ENCODE measurements at places on chromosomes 3 and 15.

DNA sequence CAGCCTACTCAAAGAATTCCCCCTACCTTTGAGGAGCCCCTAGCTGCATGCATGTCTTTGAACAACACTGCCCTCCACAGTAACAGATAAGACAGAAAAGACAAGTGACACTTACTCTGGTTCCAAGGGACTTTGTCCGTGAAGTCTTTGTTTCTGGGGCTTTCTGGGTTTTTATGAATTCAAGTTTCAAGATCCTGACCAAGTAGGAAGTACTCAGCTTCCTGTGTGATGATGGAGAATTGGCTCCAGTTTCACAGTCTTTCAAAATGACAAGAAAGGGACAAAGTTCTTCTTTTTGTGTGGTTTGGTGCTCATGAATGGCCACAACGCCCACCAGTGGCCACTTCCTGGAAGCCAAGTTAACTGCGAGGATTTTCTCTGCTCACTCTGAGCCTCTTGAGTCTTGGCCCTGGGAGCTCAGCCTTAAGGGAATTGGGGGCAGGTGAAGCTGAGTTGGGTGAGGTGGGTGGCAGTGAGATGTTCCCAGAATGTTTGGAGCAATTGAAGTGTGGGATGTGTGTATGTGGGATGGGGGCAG lies at the start of gene CCR1:
Gene CCR1, minus strand, starts transcription at position 147 of the 538 bp plus-strand sequence. CDS start 4,000 bp downstream, outside the sequence.
- no peaks in the 10 kb centered on the region for H3K36me3 ChIP-seq
- ATAC-seq, result peak; percentile 26
- peak within 1 kb of the TSS; percentile 14 for H3K4me3 ChIP-seq
- H3K27me3 ChIP-seq, result no peaks in the 10 kb centered on the region
- peak within 1 kb of the TSS; percentile 51 for H3K27ac ChIP-seq
- H3K4me1 ChIP-seq, result no peaks in the 10 kb centered on the region

- no peak overlapping the region for H3K4me3 ChIP-seq
- no peaks in the 10 kb centered on the region for H3K27me3 ChIP-seq
- H3K36me3 ChIP-seq, result no peaks in the 10 kb centered on the region
- H3K27ac ChIP-seq, result no peak overlapping the region
- no peaks in the 10 kb centered on the region for H3K4me1 ChIP-seq
- ATAC-seq, result no peak
Observed at GRCh38 chr3:60307562-60308199, 943.6 kb downstream of the FHIT start.

DNA sequence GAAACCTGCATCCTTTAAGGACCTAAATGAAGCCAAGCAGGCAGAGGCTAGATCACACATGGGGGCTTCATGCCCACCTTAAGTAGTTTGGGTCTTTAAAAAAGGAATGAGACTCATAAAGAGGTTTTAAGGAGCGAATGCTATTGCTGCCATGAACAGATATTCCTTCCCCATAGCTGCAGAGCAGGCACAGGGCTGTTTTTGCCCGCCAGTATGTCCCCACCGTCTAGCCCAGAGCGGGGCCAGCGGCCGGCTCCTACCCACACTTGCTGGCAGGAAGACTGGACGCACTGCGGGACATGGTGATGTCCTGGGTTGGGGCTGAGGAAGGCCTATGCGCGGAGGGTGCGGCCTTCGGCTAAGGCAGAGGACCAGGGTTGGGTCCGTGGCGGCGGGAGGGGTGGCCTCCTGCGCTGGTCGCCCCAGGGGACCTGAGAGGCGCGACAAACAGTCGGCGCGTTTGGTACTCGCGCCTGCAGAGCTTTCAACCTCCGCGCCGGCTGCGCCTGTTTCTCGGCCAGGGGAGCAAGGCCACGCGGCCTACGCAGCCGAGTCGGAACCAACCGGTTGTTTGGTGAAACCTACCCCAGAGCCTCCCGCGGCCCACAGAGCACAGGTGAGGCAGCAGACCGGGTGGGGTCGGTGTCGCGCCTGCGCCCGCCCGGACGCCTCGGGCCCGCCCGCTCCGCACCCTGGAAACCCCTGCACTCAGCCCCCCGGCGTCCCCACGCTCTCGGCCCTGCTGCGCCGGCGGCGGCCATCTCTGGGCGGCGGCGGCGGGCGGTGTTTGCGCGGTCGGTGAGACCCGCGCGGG lies at the start of gene FAIM:
Gene FAIM, plus strand, starts transcription at position 450 of the 814 bp plus-strand sequence. CDS start 10,956 bp downstream, outside the sequence.
- peak within 1 kb of the TSS; percentile 61 for H3K4me3 ChIP-seq
- H3K27me3 ChIP-seq, result no peaks in the 10 kb centered on the region
- no peaks in the 10 kb centered on the region for H3K4me1 ChIP-seq

DNA sequence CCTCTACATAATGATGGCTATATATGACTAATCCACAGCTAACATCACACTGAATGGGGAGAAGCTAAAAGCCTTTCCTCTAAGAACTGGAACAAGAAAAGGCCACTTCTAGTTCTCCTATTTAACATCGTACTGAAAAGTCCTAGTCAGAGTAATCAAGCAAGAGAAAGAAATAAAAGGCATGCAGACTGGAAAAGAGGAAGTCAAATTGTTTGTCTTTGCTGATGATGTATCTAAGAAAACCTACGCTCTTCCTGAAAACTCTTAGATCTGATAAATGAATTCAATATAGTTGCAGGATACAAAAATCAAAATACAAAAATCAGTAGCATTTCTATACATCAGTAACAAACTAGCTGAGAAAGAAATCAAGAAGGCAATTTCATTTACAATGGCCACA lies 116.9 kb downstream of the TP63 start:
- H3K4me1 ChIP-seq, result no peaks in the 10 kb centered on the region
- H3K27me3 ChIP-seq, result no peaks in the 10 kb centered on the region
- no peak for ATAC-seq
- no peak overlapping the region for H3K27ac ChIP-seq
- H3K4me3 ChIP-seq, result no peak overlapping the region

- H3K27ac ChIP-seq, result no peak overlapping the region
- H3K27me3 ChIP-seq, result no peaks in the 10 kb centered on the region
- no peak for ATAC-seq
- H3K4me3 ChIP-seq, result no peak overlapping the region
- no peaks in the 10 kb centered on the region for H3K4me1 ChIP-seq
Observed at GRCh38 chr15:58486062-58486461, 54.3 kb downstream of the LIPC start.
